Effector memory CD4-positive, alpha-beta T cell (primary cell): ENCODE measurements at places on chromosomes 7 and 10.

GRCh38 chr10:93058139-93058538 lies 2.5 kb upstream of the CYP26C1 start:
- DNase-seq, result no peak

DNA sequence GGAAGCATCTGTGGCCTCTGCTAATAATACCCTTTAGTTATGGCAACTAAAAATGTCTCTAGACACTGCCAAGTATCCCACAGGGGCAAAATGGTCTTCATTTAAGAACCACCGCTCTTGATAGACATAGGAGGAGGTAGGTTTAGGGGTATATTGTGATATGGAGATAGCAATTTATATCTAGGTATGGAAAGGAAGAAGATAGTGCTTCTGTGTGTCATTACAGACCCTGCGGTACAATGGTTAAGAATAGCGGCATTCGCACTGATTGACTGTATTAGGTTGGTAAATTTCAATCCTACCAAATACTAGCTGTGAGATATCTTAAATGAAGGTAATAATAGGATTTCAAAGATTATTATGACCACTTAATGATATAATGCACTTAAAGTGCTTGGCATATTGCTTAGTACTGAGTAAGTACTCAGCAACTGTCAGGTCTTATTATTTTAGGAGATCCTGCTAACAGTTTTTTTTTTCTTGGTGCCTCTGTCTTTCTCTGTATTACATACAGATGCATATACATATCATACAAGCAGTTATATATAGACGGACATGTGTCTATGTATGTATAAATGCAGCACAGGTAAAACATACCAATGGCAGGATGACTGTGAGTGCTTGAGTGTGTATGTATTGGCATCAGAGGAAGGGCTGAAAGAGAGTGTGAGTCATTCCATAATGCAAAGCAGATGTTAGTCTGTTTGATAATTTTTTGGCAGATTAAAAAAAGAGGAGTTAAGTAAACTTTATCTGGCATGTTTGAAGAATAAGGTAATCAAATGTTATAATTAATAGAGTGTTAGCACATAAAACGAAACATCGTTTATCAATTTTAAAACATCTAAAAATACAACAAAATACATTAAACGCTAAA lies 50.0 kb upstream of the ITGB8 start:
- no peak for DNase-seq

DNA sequence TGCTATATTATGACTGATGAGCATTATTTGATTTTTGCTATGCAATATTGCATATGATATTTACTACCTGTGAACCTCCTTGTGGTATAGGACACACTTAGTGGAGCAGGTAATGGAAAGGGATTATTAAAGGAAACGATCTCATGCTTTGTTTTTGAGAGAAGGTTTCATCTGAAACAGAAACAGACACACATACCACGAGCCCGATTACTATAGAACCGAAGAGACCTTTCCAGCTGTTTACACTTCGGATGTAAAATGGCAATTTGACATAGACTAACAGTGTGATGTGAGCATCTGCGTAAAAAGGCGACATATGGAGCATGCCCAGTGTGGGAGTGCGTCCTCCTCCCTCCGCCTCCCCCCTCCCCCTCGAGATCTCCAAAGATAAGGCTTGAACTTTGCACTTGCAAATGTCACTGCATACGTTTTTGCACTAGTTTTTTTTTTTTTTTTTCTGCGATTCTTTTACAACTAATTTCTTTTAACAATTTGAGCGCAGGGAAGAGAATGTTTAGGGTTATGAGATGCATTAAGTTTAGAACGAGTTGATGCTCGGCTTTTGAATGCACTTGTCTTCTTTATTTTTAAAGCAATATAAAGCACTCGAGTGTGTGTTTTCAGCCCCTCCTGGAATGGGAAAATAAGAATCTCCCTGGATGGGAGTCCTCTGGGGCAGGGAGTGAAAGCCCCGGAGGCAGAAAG lies 251.0 kb downstream of the NSUN6 start:
- DNase-seq, result no peak

DNA sequence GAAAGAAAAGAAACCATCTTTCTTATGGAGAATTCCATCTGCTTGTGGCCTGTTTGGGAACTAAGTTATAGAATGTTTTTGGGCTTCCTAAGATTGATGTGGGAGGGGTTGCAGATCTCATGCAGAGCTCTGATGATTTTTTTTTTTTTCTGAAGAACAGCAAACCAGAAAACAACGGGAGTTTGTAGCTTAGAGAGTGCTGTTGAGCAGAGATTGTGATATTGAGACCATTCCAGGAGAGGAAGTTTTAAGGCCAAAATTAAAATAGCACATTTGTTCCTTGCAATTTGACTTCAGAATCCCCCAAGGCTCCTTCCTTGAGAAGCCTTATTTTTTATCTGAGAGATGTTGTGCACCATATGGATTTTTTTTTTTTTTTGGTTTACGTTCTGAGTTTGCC lies 159.5 kb upstream of the NRP1 start:
- no peak for DNase-seq

DNA sequence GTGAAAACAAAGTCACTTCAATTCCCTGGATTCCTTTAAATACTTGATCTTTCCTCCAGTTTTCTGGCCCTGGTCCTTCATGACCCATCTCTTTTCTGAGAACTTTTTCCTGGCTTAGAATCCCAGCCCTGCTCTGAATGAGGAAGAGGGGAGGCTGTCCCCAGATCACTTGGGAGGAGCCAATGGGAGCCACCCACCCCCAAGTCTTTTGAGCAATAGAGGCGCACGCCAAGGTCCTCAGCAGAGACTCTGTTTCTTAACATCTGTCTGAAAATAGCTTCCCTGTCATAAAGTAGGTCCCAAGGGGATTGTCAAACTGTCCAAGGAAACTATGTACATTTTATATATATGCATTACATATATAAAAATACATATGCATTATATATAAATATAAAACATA lies 126.8 kb downstream of the ADRA2A start:
- DNase-seq, result no peak
